ENCODE measurements at places on chromosomes 4 and X. TPM values are rescaled to one million over a fixed set of nuclear protein-coding genes. Genes with fewer than 3 reads are reported as not detected.

The WFS1 gene
- 166 TPM for total RNA-seq

DNA sequence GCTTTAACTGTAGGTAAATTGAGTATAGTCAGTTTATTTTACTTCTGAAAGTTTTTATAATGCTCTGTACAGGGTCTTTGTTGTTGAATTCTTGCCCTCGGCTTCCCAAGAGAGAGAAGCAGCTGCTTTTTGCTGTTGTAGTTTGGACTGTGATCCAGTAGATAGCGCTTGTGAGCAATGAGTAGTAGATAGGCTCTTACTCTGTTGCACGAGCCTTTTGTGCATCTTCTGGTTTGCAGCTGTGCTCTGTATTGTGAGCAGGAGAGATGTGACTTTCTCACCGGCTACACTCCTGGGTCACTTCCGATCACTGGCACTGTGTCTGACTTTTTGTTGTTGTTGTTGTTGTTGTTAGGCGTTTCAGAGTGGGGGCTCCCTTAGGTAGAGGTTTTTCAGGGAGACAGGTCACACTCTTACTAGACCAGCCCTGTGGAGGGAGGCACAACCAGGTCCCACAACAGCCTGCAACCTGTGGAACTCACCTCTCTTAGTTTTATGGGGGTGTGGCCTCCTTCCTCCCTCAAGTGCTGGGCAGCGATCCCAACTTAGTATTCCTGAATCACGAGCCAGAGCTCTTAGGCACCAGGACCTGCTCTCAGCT lies 822.1 kb upstream of the GALNTL6 start:
- no peak overlapping the region for H3K27ac ChIP-seq
- DNase-seq: no peak
- H3K36me3 ChIP-seq: no peaks in the 10 kb centered on the region
- H3K4me1 ChIP-seq: no peaks in the 10 kb centered on the region
- no peak overlapping the region for H3K4me3 ChIP-seq

DNA sequence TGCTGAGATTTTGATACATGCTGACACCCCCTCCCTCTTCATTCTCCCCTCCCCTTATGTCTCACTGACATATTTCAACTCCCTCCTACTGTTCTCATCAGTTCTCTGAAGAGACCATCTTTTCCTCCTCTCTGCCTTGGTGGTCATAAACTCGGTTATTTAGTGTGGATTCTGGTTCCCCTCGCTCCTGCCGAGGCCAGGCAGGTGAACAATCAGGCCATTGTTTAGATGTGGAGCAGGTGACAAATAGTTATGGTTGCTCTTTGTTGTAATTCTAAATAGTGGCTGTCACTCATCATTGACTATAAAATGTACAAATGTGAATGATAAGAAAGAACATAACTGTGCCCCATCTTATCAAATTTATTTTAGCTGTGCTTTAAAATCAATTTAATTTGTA lies 324.6 kb downstream of the BCOR start:
- no peak overlapping the region for H3K27ac ChIP-seq
- H3K27me3 ChIP-seq: no peaks in the 10 kb centered on the region
- H3K36me3 ChIP-seq: no peaks in the 10 kb centered on the region
- H3K4me3 ChIP-seq: no peak overlapping the region
- no peak for DNase-seq
- peaks cover 3% of the 10 kb centered on the region for H3K4me1 ChIP-seq

DNA sequence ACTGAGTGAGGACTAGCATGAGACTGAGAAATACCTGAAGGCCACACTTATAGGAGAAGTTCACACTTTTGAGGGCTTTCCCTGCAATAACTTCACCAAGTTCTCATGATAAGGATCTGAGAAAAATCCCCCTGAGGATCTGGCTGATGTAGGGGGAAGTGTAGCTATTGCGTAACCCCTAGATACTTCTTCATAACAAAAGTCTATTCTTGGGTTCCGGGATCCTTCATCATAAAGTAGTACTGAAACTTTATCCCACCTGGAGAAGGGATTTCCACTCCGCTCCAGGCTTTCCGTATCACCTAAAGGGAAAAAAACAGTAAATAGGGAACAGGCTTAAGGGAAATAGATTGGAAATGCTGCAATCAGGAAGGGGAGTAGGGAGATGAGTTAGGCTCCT lies 13.3 kb downstream of the USP27X start:
- H3K36me3 ChIP-seq: no peaks in the 10 kb centered on the region
- H3K27me3 ChIP-seq: no peaks in the 10 kb centered on the region
- no peak overlapping the region for H3K27ac ChIP-seq
- DNase-seq: no peak

- no peak overlapping the region for H3K4me3 ChIP-seq
- no peak for DNase-seq
- H3K27me3 ChIP-seq: no peaks in the 10 kb centered on the region
- H3K27ac ChIP-seq: no peak overlapping the region
- no peaks in the 10 kb centered on the region for H3K4me1 ChIP-seq
Measured at GRCh38 chr4:95421869-95422268, 126.9 kb downstream of the UNC5C start.

The FMR1NB gene
- total RNA-seq: not detected

The SUPT20HL2 gene
- 3.2 TPM for total RNA-seq

GRCh38 chrX:7606039-7606652 lies 236.8 kb upstream of the VCX start:
- H3K27ac ChIP-seq: no peak overlapping the region
- H3K27me3 ChIP-seq: no peaks in the 10 kb centered on the region
- H3K4me1 ChIP-seq: no peaks in the 10 kb centered on the region
- no peaks in the 10 kb centered on the region for H3K36me3 ChIP-seq
- no peak for DNase-seq

GRCh38 chrX:154329294-154329693 lies 33.7 kb downstream of the TKTL1 start:
- no peaks in the 10 kb centered on the region for H3K4me1 ChIP-seq
- H3K4me3 ChIP-seq: no peak overlapping the region
- DNase-seq: no peak
- no peaks in the 10 kb centered on the region for H3K36me3 ChIP-seq
- no peak overlapping the region for H3K27ac ChIP-seq

DNA sequence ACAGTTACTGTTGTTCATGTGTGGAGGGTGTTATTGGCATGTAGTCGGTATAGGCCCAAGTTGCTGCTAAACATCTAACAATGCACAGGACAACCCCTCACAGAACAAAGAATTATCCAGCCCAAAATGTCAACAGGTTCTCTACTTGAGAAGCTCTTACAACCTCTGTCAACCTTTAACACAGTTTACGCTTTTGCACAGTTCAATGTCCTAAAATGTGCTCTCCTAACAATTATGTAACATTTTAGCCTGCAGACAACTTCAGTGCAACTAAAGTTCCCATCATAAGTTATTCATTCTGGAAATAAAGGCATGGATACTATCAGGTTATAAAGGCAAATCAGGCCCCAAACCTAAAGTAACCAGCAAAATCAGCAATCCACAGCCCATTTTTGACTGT lies 66.2 kb downstream of the ASB9 start:
- H3K4me3 ChIP-seq: no peak overlapping the region
- DNase-seq: no peak
- no peaks in the 10 kb centered on the region for H3K27me3 ChIP-seq
- H3K27ac ChIP-seq: no peak overlapping the region
- no peaks in the 10 kb centered on the region for H3K4me1 ChIP-seq
- no peaks in the 10 kb centered on the region for H3K36me3 ChIP-seq

DNA sequence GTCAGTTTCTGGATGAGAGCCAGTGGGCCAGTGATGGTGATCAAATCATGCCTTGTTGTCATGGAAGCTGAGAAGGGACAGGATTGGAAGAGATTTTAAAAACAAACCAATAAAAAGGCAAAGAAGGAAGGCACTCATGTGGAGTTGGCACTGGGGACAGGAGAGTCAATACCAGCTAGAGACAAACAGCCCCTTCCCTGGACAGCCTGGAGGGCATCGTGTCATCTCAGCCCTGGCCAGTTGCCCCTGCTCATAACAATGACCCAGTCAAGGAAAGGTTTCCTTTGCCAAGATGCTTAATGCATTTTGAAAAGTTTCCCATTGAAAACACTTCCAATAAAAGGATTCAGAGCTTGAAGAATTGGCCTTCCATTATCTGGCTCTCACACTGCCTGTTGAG lies 55.5 kb downstream of the SCML1 start:
- H3K4me1 ChIP-seq: no peaks in the 10 kb centered on the region
- H3K36me3 ChIP-seq: no peaks in the 10 kb centered on the region
- H3K27ac ChIP-seq: no peak overlapping the region
- no peak for DNase-seq
- no peaks in the 10 kb centered on the region for H3K27me3 ChIP-seq

GRCh38 chr4:152935631-152936445 lies at the start of gene FHDC1:
Gene FHDC1, plus strand, starts transcription at chr4:152936323. Its CDS starts 6,735 bp downstream, at chr4:152943058.
- no peaks in the 10 kb centered on the region for H3K36me3 ChIP-seq
- H3K4me1 ChIP-seq: peaks cover 11% of the 10 kb centered on the region
- H3K4me3 ChIP-seq: peak within 1 kb of the TSS; percentile 88
- no peak within 1 kb of the TSS for H3K27ac ChIP-seq
- peaks cover 4% of the 10 kb centered on the region for H3K27me3 ChIP-seq
- DNase-seq: no peak

GRCh38 chrX:109187473-109188168 lies 294.3 kb downstream of the GUCY2F start:
- no peaks in the 10 kb centered on the region for H3K27me3 ChIP-seq
- H3K27ac ChIP-seq: no peak overlapping the region
- H3K4me1 ChIP-seq: no peaks in the 10 kb centered on the region
- no peak for DNase-seq

The MAGEA1 gene
- total RNA-seq: not detected

GRCh38 chr4:4362991-4363697 lies 23.8 kb upstream of the NSG1 start:
- H3K36me3 ChIP-seq: no peaks in the 10 kb centered on the region
- no peaks in the 10 kb centered on the region for H3K4me1 ChIP-seq
- H3K27me3 ChIP-seq: no peaks in the 10 kb centered on the region
- DNase-seq: no peak

DNA sequence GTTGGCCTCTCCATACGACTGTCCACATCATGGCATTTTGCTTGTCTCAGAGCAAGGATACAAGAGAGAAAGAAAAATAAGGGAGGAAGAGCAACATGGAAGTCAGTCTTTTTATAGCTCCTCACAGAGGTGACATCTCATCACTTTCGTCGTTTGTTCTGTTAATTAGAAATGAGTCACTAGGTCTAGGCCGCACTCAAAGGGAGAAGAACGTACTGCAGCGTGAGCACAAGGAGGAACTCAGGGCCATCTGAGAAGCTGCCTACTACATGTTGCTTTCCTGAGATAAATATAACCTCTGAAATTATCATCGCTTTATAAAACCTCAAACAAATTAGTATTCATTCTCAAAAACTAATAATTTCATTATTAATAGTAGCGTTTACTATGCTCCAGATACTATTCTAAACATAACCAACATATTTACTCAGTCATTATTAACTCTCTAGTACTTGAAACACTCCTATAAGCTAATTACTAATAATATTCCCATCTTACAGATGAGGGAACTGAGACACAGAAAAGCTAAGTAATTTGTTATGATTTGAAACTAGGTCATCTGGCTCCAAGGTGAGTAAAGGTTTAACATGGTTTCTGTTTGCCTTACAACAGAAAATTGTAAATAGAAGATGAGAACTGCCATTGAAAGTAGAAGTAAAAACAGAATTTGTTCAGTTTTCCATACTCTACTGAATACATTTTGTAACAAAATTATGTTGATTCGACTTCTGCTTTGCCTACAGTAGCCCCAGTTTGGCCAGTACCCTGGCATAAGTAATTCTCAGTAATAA lies 213.2 kb upstream of the UGT8 start:
- H3K4me1 ChIP-seq: no peaks in the 10 kb centered on the region
- H3K36me3 ChIP-seq: no peaks in the 10 kb centered on the region
- no peak overlapping the region for H3K27ac ChIP-seq
- H3K4me3 ChIP-seq: no peak overlapping the region
- DNase-seq: no peak
- no peaks in the 10 kb centered on the region for H3K27me3 ChIP-seq

GRCh38 chrX:115260330-115260729 lies 26.4 kb upstream of the LRCH2 start:
- DNase-seq: no peak
- no peak overlapping the region for H3K4me3 ChIP-seq
- no peaks in the 10 kb centered on the region for H3K27me3 ChIP-seq
- no peaks in the 10 kb centered on the region for H3K36me3 ChIP-seq

The SUPT20HL1 gene
- total RNA-seq: 1.7 TPM

DNA sequence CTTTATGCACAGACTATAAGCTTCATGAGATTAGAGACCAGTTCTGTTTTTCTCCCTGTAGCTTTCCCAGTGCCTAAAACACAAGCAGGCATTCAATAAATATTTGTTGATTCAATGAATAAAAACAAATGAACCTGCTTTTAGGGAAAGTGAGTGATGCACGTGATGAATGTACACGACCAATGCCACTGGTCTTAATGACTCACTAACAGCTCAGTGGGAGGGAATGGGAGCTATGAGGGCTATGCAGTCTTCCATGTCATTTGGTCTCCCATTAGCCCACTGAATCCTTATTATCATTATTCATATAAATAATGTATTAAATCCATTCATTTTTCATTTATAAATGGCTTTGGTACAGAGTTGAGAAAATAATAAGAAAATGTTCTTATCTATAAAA lies 247.4 kb downstream of the FBXO8 start:
- H3K36me3 ChIP-seq: no peaks in the 10 kb centered on the region
- no peak for DNase-seq
- H3K27me3 ChIP-seq: no peaks in the 10 kb centered on the region
- H3K27ac ChIP-seq: no peak overlapping the region
- H3K4me1 ChIP-seq: peaks cover 3% of the 10 kb centered on the region

DNA sequence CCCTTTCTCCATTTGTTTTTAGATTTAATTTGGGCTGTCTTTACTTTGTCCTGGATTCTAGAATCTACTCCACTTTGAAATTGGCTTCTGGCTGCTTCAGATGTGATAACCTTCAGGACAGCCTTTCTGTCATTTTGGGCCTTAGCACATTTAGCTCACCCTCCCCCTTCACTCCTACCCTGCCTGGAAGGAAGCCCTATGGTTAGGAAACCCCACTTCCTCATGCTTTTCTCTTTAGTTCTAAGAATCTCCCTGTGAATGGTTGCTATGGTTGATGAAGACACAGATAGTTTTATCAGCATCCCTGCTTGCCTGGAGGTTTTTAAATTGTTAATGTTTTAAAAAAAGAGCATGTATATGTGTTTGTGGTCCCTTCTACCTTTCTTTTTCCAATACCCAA lies 100.7 kb upstream of the PTPN13 start:
- H3K36me3 ChIP-seq: no peaks in the 10 kb centered on the region
- no peaks in the 10 kb centered on the region for H3K27me3 ChIP-seq
- no peak overlapping the region for H3K27ac ChIP-seq
- no peak overlapping the region for H3K4me3 ChIP-seq
- no peak for DNase-seq
